ENCODE measurements at places on chromosomes 7 and 10.
A peak's percentile ranks its signal among the peaks of the same experiment; 100 is the strongest.

- DNase-seq: no peak
Observed at GRCh38 chr7:57403601-57404342, 46.2 kb upstream of the ZNF716 start.

DNA sequence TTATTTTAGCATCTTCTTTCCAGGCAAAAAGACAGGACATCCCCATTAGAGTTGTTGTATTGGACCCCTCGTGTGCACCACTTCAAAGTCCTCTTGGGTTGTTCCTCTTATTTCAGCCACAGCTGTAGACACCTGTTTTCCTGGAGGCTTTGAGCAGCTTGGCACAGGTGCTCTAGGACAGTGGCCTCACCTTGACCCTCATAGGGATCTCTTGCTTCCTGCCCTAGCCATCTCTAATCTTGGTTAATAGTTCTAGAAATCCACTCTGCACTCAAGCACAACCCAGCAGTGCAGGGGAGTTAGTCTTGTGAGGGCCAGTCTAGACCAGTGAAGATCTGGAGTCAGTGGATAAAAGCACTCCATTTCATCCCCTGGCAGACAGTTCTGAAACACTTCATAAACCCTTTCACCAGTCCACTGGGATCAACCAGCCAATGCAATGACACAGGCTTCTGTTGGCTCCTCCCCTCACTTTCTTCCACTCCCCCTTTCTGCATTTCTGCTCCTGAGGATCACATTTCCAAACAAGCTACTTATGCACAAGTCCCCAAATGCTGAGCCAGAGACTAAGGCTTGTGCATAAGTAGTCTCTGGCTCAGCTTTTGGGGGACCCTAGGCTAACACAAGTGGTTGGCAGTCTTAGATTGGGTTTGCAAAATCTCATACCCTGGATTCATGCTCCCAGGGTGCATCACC, 131.5 kb upstream of the LAMB4 start:
- no peak for DNase-seq

- peak; percentile 38 for DNase-seq
Observed at GRCh38 chr10:86361156-86362128, 5.2 kb downstream of the GRID1 start.

- DNase-seq: no peak
Observed at GRCh38 chr7:97174303-97174702, 56.8 kb downstream of the SDHAF3 start.

GRCh38 chr7:138396251-138397070, 63.6 kb upstream of the TRIM24 start:
- DNase-seq: no peak

Data from coronary artery (tissue), 2 donors.